Suppressor macrophage treated with lipopolysaccharide for 1 hour (primary cell): ENCODE measurements at places on chromosomes 1 and 21.

- no peak for DNase-seq
Measured at GRCh38 chr21:41593051-41593759, 85.2 kb upstream of the TMPRSS2 start.

DNA sequence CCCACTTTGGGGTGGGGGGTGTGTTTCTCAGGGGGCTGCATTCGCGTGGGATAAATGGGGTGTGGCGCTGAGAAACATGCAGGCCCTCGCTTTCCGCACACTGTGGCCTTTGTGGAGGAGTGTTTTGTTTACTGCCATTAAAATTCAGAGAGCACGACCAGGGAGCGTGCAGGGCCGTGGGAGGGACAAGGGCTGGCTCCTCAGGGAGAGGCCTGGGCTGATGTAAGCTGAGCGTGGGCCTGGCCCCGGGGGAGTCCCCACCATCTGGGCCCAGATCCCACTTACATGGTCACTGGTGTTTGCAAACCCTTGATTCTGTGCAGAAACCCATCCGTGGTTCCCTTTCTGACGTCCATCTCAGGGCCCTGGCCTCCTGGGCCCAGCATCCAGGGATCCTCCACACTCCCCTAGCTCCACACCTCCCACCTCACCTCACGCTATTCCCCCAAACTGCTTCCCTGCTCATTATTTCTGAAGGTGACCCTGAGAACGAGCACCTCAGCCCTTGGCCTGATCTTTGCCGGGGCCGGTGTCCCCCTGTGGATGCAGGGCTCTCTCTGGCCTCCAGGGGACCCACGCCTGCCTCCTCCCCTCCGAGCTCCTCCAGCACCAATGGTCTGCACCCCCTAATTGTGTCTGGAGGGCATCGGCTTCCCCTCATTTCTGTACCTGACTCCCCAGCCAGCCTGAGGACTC is 92.5 kb upstream of the SIM2 start:
- no peak for DNase-seq

DNA sequence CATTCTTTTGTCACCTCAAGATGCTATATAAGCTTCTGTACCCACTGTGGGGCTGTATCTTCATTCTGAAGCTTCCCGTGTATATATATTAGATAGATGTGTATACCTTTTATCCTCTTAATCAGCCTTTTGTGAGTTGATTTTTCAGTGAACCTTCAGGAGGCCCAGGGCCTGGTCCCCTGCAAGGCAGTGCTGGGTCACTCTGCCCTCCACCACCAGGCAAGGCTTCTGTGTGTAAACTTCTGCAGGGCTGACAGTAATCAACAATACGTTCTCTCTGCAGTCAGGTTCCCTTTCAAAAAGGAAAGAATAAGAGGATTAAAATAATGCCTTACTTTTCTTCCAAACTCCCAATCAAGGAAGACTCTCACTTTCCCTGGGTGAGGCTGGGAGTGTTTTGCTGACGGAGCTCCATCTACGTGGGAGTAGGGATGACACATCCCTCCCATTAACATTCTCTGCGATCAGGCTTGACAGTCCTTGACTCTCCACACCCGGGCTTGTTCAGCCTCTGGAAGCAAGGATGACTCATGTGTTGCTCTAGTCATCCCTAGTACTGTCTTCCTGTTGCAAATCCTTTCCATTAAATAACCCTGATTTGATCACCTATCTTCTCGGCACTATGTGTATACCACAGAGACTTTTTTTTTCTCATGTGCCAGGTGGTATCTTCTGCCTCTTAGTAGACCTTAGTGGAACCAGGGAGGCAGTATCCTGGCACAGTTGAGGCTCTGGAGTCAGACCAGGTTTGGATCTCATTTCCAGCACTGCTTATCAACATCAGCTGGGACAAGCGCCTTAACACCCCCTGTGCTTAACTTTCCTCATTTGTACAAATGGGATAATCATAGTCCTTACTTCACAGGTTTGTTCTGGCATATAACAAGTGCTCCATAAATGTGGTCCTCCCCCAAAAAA is 70.3 kb upstream of the KCNK1 start:
- DNase-seq = peak; percentile 2

DNA sequence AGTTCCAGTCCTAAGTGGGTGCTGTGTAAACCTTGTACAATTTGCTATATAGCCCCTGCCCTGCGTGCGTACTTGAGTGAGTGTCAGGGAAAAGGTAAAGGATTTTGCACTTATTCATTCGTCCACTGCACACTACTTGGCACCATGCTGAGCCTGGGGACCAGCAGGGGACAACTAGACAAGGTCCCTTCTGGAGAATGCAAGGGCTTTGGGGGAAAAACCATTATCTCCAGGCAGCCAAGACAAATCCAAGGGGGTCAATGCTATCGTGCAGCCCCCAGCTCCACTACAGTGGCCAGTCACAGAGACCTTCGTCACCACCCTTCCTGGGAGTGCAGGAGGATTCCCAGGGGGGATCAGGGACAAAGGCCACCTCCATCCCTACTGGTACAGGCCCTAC is 39.7 kb downstream of the MATN1 start:
- no peak for DNase-seq

DNA sequence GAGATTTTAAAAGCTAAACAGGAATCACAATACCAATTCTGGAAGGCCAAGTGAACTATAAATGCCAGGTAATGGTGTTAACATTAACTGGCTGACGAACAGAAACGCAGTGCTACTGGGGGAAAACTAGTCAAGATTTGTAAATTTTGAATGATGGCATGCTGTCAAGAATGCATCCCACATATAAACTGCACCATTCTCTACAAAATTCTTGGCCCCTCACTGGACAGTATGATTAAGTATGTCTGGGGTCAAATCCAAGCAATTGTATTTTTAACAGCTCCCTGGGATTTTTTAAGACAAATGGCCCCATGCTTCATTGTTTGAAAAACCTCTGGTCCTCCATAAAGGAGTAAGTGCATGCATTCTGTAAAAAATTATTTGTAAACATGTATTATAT is 73.2 kb upstream of the COA6 start:
- DNase-seq = no peak

DNA sequence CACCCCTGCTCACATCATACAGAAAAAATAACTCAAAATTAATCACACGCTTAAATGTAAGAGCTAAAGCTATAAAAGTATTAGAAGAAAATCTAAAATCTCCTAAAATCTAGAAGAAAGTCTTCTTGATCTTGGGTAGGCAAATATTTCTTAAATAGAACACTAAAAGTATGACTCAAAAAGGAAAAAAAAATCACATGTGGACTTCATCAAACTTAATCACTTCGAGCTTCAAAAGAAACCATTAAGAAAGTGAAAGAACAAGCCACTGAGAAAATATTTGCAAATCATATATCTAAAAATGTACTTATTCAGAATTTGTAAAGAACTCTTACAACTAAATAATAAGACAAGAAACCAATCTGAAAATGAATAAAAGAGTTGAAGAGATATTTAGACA is 32.7 kb downstream of the LRRC52 start:
- no peak for DNase-seq

DNA sequence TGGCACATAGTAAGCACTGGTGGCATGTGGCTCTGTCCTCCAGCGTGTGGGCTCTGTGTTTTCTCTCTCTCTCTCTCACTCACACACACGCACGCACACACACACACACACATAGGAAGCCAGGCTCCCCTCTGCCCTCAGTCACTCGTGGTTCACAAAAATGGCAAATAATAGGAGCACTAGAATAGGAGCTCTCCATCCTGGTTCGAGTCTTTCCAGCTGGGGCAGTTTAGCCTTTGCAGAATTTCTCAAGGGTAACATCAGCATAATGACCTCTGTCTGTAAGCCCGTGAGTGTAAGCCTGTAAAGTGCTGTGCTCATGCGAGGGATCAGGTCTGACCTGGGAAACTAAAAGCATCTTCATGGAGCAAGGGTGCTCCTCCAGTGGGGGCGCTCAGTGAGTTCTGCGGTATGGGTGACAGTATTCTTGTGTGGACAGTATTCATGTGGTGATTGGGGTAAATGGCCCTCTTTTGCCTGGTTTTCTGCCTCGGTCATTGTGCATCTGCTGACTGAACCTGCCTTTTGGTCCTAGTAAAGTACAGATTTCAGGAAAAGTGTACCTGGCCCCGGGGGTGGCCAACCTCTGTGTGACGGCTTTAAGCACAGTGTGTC is 842 bp upstream of the ZC3H12A start:
- no peak for DNase-seq

GRCh38 chr1:75727571-75727970 is 3.1 kb downstream of the ACADM start:
- no peak for DNase-seq

DNA sequence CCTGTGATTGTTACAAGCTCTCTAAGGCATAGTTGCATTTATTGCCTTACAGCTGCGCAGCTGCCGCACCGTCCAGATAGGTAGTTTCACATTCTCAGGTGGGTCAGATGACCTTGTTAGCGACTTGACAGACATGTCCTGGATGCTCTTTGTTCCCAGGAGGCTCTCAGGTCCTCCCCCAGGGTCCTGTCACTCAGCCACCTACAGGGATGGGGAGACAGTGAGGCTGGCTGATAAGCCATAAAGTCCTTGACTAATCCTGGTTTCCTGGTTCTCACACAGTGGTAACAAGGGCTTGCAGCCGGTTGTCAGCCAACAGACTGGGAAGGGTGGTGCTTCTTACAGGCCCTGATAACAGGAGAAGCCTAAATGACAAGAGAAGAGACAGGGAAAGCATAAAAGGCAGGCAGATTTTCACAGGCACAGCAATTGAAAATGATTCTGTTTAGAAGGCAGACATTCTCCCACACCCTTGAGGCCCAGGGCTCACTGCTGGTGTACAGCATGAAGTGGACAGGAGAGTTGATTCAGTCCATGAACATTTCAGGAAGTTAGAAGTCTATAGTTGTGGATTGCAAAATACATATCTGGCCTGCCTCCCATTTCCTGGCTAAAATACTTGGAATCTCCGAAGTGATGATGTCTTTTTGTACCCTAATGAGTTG is 2.9 kb downstream of the ARF1 start:
- DNase-seq = peak; percentile 82

DNA sequence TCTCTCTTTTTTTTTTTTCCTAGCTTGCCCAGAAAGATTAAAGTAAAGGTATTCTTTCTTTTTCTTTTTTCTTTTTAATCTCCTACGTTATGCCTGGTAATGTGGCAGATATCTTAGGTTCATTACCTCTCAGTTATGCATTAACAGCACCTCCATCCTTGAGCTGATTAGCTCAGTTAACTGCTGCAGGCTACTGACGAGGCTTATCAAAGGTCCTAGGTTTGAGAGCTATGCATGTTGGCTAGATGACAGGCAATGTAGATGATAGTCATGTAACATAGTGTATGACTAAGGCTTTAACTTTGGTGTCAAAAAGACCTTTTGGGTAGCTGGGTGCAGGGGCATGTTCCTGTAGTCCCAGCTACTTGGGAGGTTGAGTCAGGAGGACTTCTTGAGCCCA is 53.7 kb upstream of the CACYBP start:
- no peak for DNase-seq

DNA sequence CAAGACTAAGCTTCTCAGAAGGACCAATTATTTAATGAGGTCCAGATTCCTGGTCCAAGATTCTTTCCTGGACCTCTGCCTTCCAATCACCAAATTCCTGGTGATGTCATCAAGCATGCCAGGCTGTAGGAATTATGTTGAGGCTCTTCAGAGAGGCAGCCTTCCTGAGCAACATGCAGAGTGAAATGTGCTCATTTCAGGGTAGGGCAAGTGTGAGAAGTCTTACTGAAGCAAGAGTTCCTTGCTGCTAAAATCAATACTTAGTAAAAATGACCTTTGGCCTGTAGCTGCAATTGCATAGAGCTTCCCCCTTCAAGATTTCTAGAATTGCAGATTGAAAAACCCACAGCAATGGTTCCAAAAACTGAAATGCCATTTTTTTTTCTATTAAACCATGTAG is 31.7 kb upstream of the BCAR3 start:
- DNase-seq = no peak

- no peak for DNase-seq
Measured at GRCh38 chr1:225498549-225499136, 70.8 kb upstream of the LBR start.

DNA sequence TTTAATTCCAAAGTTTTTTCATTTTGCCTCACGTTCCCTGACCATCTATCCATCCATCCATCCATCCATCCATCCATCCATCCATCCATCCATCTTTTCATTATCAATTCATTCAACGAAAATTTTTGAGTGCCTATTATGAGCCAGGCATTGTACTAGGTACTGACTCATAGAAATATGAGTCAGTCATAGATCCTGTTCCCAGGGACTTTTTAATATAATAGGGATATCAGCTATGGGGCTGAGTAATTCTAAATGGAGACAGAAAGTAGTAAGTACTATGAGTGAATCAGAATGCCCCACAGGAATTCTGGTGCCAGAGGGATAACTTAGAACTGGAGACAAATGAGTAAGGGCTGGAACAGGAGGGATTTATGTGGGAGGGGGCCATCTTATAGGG is 49.8 kb upstream of the GNG12 start:
- DNase-seq = peak; percentile 10

DNA sequence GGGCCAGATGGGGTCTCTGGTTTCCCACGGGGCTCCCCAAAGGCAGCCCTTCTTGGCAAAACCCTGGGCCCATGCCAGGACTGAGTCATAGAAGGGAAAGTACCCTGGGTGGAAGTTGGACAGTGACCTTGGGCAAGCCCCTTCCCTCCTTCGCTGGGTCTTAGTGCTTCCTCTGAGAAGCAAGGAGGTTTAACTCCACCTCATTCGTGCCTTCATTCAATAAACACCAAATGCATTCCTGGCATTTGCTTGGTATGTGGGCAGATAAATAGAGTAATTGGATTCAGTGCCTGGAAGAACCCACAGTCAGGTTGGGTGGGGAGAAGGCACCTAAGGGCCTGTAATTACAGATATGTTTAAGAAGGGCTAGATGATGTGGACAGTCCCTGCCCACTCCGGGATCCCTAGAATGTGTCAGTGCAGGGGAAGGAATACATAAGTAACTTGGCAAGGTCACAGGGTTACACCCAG is 36.3 kb upstream of the CITED4 start:
- DNase-seq = peak; percentile 95

DNA sequence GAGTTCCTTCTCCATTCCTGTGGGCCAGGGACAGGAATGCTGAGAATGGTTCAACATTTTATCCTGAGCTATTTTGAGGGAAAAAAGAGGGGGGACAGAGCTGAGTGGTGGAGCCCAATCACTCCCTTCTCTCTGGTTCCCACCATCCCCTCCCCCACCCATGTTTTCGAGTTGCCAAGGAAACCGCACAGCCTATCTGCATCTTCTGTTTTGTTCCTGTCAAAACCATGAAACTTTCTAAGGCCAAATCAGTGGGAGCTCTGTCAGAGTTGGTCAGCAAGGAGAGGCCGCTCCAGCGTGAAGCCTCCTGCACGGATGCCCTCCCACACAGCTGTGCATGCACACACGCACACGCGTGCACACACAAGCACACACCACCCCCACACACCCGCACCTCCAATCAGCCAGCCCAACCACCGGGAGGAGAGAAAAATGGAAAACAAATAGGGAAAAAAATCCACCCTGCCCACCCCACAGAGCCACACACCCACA is 54.5 kb upstream of the ATP2B4 start:
- DNase-seq = no peak

GRCh38 chr1:246160905-246161304 is 346.2 kb downstream of the SMYD3 start:
- DNase-seq = no peak

- no peak for DNase-seq
Measured at GRCh38 chr1:228323401-228323800, 83.2 kb downstream of the TRIM11 start.

GRCh38 chr1:20723537-20724363 is 5.9 kb upstream of the KIF17 start:
- DNase-seq = no peak

- DNase-seq = no peak
Measured at GRCh38 chr1:184473176-184473966, 86.5 kb downstream of the C1orf21 start.
